Neural crest cell (in vitro differentiated cells): ENCODE measurements at places on chromosomes 3 and 15.

- DNase-seq, result no peak
These were observed 341.5 kb upstream of the DNAJC19 start for GRCh38 chr3:181330821-181331563.

- no peak for DNase-seq
These were observed 16.4 kb upstream of the ZNF609 start for GRCh38 chr15:64443747-64444621.

- no peak for DNase-seq
These were observed 558.7 kb upstream of the KCNMB2 start for GRCh38 chr3:177977381-177978158.

DNA sequence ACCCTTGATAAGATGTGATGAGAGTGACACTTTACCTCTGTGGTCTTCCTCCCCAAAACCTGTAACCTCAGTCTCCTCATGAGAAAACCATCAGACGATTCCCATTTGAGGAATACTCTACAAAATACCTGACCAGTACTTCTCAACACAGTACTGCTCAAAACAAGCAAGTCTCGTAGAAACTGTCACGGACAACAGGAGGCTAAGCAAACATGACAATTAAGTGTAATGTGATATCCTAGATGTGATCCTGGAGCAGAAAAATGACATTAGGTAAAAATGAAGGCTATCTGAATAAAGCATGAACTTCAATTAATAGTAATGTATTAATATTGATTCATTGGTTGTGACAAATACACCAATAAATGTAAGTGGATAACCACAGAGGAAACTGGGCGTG lies 113.6 kb downstream of the CACNA2D3 start:
- no peak for DNase-seq

DNA sequence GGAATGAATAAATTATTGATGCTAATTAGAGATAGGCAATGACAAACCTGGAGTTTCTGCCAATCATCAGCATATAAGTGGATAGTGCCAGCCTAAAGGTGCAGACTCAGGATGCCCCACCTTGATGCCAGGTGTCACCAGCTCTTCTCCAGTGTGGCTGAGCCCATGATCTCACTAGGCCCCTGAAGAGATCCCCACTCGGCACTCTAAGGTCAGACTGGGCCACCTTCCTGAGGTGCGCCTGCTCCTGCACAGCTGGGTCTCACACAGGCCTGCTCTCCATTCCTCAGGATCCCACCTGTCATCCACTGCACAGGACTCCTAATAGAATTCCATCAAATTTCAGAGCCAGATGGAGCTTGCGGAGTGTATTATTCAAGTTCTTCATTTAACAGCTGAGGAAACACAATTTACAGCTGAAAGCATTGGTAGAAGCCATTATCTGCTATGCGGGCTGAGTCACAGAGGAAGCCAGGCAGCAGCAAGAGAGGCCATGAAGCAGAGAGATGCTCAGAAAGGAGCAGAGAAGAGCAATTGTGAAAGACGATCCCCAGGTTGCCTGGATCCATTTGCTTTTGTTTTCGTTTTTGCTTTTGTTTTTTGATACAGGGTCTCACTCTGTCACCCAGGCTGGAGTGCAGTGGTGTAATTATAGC lies 25.1 kb upstream of the FSTL1 start:
- DNase-seq, result no peak

DNA sequence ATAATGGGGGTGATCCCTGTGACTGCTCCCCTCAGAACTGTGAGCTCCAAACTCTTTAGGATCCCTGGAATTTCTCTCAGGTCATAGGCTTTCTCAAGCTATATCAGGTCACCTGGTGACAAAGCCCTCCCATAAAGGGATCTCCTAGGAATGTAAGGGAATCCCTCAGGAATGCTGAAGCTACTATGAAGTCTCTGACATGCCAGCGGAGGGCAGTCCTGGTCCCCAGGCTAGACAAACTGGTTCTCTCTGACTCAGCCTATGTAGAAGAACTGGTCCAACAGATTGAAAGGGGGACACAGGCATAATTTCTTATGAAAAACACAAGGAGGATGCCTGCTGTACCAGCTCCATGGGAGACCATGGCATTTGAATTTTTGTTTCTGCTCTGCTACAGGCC lies 6.7 kb downstream of the LPCAT4 start:
- no peak for DNase-seq

GRCh38 chr15:72685925-72686794 lies at the start of the genes BBS4 and HIGD2B:
Gene BBS4 (plus strand): TSS chr15:72686207. CDS start chr15:72686228, 21 bp downstream.
Gene HIGD2B (minus strand): TSS chr15:72686182. CDS start chr15:72676374, 9,808 bp downstream.
- DNase-seq, result peak; percentile 80
